ENCODE measurements at places on chromosomes 11 and 22.
A peak's percentile ranks its signal among the peaks of the same experiment; 100 is the strongest.

- DNase-seq = no peak
Observed at GRCh38 chr22:31193092-31193491, 19.0 kb upstream of the LIMK2 start.

DNA sequence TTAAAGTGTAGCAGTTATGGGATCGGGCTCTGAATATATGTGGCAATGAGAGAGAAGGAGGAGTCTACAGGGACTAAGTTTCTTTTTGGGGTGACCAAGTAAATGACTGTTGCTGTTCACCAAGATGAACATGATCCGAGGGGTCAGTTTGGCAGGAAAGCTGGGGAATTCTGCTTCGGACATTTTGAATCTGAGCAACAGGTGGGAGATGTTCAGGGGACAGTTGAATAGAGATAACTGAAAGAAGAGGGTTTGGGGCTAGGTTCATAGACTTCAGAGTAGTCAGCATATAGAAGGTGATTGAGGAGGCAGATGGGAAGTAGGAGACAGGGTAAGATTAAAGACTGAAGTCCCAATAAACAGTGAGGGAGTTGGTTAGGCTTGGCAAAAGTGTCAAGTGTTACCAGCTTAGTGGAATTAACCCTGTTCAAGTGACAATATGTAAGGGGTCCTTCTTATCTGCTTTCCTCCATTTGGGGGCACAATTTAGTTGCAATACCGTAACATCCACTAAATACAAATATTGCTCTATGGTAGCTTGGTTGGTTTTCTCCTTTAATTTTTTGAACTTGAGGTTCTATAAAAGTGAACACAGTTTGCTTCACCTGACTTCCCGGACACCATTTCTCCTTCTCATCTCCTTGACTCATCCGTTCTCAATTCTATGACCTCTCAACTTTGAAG, 2.9 kb upstream of the ENTHD1 start:
- DNase-seq = no peak

- DNase-seq = no peak
Observed at GRCh38 chr11:33552756-33553155, 147.9 kb downstream of the C11orf91 start.

GRCh38 chr11:134988495-134988894, 576.5 kb upstream of the B3GAT1 start:
- DNase-seq = no peak

GRCh38 chr22:43079742-43080141, 9.4 kb downstream of the TTLL1 start:
- no peak for DNase-seq

DNA sequence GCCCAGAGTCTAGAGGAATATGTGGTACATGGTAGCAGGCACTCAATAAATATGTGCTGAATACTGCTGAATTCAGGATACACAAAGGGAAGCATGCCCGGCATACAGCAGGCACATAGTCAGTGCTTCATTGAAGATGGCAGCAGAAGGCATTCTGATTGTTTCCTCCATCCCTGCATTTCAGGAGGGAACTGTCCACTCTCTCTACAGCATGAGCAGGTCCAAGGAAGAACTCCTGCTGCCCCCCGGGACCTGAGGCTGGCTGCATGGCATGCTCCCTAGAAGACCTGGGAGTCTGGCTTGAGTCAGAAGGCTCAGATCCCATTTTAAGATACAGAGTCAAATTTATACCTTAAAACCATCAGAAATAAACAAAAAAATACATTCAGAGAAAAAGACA, 319.3 kb upstream of the NARS2 start:
- DNase-seq = no peak

DNA sequence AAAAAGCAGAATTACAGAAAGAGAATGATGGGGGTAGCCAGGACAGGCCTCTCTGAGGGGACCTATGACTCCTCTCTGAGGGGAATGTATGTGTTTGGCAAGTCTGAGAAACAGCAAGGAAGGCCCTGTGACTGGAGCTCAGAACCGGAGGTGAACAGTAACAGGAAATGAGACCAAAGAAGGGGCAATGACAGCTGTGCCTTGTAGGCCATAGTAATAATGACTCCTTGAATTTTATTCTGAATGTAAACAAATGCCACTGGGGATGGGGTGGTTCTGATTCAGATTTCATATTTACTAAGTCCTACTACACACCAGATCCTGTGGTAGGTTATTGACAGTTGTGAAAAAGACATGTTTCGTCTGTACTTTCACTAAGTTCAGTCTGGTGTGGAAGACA, 52.8 kb upstream of the APOA1 start:
- DNase-seq = no peak

- DNase-seq = peak; percentile 45
Observed at GRCh38 chr11:124481365-124482323, 36.1 kb upstream of the OR8B8 start.

DNA sequence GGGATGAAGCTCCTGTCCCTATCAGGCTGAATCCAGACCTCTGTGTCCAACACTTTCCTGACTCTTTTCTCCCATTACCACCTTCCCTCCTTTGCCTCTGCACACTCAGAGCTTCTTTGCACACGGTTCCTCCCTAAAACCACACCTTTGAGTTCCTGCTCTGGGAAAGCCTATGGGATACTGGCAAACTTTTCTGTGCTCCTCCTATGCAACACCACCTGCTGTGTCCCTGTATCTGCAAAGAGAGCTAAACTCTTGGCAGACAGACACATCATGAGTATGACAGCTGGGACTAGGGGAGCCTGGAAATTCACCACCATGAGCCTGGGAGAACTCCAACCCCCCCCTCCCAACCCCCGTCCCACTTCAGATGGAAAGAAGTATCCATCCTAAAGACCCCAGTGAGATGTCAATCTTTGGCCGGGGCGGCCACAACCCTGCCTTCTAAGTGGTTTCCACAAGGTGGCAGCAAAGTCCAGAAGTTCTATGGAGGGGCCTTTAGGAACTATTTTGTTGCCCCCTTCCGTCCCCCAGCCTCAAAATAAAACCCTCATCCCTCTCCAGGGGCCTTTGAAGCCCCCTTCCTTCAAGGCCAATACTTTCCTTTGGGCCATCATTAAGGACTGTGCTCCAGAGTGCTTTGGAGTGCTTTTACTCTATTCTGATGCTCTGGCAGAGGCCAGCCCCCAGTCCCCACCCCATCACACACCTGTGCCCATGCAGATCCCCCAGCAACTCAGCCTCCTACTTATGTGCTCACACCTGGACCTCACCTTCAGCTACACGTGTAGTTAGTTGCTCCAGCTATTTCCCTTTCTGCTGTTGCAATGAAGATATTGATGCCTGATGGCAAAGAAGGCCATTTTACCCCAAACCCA, 19.4 kb downstream of the HTR3A start:
- DNase-seq = no peak

GRCh38 chr11:113193946-113194345, 120.4 kb upstream of the TTC12 start:
- no peak for DNase-seq

DNA sequence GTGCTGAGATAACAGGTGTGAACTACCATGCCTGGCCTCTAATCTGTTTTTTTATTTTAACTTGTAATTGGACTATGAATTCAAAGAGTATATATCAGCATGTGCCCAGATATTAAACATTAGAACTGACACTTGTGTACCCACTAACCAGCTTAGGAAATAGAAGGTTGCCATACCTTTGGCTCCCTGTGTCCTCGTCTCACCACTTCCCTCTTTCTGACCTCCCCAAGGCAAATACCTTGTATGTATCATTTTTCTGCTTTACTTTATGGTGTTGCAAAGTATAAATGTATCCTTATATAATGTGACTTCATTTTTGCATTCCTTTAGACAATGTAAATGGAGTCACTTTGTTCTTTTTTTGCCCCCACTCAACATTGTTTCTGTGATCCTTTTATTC, 9.1 kb downstream of the PPP6R3 start:
- peak; percentile 3 for DNase-seq

- DNase-seq = no peak
Observed at GRCh38 chr11:67436459-67437081, 912 bp downstream of the PTPRCAP start.

DNA sequence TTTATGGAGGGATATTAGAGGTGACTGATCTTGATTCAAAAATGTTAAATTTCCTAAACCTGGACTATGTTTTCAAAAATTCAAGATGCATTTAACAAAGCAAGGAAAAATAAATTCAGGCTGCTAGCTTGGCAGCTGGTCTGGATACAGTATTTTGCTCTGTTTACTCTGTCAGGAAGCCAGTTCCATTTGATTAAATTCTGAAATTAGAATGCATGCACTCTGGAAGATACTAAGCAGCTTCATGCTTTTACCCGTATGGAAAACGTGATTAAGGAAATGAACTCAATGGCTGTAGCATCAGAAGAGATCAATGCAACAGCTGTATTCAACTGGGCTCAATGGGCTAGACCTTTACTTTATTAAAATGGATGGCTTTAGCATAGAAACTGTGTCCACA, 14.2 kb downstream of the C11orf71 start:
- DNase-seq = no peak

DNA sequence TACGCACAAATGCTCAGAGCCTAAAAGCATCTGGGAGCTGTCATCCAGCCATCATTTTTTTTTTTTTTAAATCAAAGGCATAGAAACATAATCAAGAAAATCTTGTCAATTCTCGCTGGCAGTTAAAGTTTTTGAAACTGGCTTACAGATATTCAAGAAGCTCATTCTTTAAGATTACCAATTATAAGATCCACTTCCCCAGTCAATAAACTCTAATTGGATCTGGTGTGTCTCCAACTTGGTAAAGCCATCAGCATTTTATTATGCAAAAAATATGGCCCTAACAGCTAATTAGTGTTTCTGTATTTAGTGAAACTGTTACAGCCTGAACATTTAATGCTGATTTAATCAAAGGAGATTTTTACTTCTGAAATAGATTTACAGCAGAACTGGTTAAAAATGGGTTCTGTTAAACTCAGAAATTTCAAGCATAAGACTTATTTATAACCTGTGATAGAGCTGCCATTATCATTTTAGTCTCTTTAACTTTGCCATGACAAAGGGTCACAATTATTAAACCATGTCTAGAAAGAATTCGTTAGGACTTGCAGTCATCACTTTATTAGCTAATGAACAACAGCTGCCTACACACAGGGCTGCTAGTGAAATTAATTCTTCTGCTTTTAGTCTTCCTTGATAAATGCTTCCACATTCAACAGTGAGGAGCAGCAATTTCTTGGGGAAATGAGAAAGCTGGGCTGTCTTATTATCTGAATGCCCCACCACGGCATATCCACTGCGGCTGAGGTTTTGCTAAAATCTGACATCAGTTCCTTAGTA, 176.4 kb upstream of the PITPNB start:
- DNase-seq = no peak

GRCh38 chr11:15711311-15711710, 596.6 kb downstream of the INSC start:
- DNase-seq = no peak

DNA sequence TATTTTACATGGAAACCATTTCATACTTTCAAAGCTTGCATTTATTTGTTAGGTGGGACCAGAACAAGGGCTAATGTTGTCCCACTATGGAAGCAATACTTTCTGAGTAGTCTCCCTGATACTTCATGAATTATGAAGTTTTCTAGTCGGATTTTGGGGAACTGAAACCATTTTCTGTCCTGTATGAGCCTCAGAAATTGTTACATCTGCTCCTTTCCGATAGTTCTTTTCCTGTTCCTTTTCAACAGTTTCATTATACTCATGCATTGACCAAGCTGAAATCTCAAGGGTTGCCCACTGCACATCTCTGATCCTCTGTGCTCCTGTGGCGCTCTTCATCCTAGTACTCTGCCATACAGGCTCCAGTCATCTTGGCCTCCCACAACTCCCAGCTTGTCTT, 31.5 kb upstream of the GLYATL1 start:
- no peak for DNase-seq

GRCh38 chr22:29715240-29715639, 4.6 kb upstream of the CABP7 start:
- no peak for DNase-seq

GRCh38 chr22:28282405-28283067, 363.5 kb upstream of the PITPNB start:
- DNase-seq = peak; percentile 39

GRCh38 chr11:9633679-9634078, 30.2 kb upstream of the SWAP70 start:
- peak; percentile 58 for DNase-seq

GRCh38 chr11:76588455-76589325, 81.9 kb downstream of the LRRC32 start:
- DNase-seq = no peak

- DNase-seq = peak; percentile 59
Observed at GRCh38 chr11:34512840-34513681, 533 bp downstream of the ELF5 start.

- no peak for DNase-seq
Observed at GRCh38 chr22:27996981-27997380, 77.9 kb upstream of the PITPNB start.

- DNase-seq = no peak
Observed at GRCh38 chr11:8296872-8297271, 33.2 kb upstream of the LMO1 start.

DNA sequence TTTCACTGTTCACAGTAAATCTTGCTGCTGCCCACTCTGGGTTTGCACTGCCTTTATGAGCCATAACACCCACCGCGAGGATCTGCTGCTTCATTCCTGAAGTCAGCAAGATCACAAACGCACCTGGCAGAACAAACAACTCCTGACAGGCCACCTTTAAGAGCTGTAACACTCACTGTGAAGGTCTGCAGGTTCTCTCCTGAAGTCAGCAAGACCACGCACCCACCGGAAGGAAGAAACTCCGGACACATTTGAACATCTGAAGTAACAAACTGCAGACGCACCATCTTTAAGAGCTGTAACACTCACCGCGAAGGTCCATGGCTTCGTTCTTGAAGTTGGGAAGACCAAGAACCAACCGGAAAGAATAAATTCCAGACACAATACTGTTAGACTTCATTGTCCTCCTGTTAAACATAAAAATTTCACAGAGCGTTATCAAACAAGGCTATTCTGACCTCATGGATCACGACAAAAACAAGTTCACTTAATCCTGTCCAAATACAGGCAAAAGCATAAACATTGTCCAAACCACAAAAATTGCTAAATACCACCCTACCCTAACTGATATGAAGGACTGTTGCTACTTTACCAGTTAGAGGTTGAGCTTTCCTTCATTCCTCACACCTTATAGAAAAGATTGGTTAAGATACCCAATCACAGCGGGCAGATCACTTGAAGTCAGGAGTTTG, 3.0 kb upstream of the CCDC117 start:
- no peak for DNase-seq

- DNase-seq = no peak
Observed at GRCh38 chr22:40668611-40669411, 10.5 kb upstream of the MCHR1 start.

- DNase-seq = peak; percentile 23
Observed at GRCh38 chr11:63767565-63768236, 874 bp downstream of the ZFTA start.

- DNase-seq = no peak
Observed at GRCh38 chr11:10742460-10743208, 8.4 kb upstream of the CTR9 start.

Data from AML-193 (cell line).